ENCODE measurements at places on chromosomes 7 and 10. TPM values are rescaled to one million over a fixed set of nuclear protein-coding genes. Genes with fewer than 3 reads are reported as not detected.

PDE1C gene
- total RNA-seq, result not detected

PRLHR gene
- total RNA-seq, result not detected

- no peak for DNase-seq
Measured at GRCh38 chr7:113936535-113936934, 17.7 kb upstream of the PPP1R3A start.

TMEM178B gene
- total RNA-seq, result 0.25 TPM

DNA sequence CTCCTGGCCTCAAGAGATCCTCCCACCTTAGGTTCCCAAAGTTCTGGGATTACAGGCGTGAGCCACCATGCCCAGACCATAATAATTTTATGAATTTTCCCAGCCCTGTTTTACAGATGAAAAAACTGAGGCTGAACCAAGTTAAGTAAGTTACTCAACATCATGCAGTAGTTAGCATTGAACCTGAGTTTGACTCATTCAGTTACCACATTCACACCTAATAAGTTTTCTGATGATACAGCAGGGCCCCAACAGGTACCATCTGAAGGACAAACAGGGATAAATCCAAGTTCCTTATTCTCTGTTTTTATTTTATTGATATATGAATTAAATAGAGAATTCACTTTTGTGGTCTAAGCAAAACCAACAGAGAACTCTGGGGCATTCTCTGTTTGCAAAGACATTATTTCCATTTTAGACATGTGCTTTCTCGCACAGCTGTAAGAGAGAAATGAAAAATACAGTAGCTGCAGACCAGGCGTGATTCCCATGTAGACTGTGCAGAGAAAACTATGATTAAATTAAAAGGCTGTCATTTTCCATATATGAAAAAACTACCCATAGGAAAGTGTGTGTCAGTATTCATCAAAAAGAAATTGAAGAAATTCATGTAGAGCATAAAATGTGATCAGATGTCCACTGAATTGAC is 26.6 kb downstream of the APBB1IP start:
- no peak for DNase-seq

DNA sequence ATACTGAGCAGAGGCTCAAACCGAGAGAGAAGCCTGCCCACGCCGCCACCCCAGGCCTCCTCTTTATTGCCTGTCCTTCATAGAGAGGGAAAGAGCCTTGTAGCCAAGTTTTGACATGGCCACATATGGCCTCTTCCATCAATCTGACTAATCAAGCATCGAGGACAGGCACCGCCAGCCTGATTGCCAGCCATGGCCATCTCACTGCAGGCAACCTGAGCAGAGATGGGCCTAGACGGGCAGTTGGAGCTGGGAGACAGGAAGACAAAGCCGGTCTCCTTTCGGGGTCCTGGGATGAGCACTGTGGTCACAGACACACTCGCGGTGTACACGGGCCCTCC is 67.2 kb downstream of the EBF3 start:
- no peak for DNase-seq

PSD gene
- total RNA-seq, result 1.4 TPM

HABP2 gene
- total RNA-seq, result not detected

DNA sequence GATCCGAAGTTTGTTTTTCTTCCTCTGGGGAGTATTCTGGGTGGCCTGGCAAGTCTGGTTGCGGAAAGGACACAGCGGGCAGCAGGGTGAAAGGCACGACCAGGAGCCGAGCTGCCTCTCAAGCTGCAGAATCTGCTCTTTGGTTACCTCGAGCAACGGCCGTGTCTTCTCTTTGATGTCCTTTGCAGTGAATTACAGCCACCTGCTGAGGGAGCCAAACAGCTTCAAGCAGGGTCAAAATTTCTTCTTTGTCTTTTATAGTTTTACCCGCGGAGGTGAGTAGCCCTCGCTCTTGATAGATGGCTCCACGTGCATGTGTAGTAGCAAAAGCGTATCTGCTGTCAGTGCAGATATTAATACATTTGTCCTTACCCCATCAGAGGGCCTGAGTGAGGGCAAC is 177.3 kb upstream of the MBL2 start:
- no peak for DNase-seq

DNA sequence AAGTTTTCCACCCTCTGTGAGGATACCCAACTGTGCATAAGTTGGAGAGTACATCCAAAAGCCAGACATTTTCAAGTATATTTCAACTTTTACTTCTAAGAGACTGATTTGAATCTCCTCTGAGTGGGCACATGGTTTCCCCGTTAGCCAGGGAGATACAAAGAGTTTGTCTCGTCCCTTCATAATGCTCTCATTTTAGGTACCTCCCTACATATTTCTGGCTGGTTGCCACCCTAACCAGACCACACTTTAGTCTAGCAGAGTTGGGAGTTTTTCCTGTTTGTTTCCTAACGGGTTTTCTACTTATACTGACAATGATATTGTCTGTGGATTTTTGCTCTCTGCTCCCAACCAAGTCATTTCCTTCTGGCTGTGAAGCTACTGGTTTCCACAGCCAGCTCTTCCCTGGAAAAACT is 180.3 kb downstream of the CCDC71L start:
- no peak for DNase-seq

GRCh38 chr10:85429126-85429525 is 937.5 kb downstream of the GRID1 start:
- DNase-seq, result no peak

- no peak for DNase-seq
Measured at GRCh38 chr10:59175538-59176240, 754 bp upstream of the PHYHIPL start.

PPP1R17 gene
- not detected for total RNA-seq

DNA sequence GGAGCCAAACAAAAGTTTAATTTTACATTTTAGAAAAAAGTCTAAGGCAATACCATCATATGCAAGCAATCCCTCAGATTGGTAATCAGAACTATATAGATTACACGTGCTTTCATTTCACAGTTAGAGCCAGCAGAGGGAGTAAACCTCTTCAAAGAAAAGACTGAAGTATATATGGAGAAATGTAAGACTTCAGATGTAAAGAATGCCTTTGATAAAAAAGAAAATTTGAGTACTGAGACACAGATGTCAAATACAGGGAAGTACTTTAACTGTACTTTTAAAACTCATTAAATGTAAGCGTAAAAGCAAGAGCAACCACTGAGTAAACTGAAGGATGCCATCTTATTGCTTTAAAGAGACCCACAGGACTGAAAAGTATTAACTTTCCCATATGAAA is 101.4 kb upstream of the FAM133B start:
- DNase-seq, result peak; percentile 63

GRCh38 chr7:4836206-4836661 is 25.6 kb downstream of the PAPOLB start:
- no peak for DNase-seq

DNA sequence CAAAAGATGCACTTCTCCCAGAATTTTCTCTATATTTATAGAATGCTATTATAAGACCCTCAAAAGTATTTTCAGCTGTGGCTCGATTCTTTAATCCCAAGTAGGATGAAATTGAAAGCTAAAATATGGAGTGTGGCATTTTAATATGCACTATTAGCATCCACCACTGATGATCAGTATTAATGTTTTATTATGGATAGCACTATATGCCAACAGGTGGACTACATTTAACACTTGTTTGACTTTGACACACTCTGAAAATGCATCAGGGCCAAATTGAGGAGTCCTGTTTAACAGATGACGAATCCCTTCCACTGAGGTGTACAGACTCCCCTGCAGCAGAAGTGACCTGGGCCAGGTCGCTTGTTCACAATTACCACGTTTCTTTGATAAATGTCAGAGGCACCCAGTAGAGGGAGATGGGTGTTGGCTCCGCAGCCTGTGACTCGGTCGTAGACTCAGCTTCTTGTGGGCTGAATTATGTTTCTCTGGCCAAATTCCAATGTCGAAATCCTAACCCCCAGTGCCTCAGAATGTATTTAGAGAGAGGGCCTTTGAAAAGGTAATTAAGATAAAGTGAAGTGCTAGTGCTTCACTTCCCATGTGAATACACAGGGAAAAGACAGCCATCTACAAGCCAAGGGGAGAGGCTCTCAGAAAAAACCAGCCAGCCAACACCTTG is 48.1 kb downstream of the WIPF3 start:
- DNase-seq, result no peak

CLCN1 gene
- total RNA-seq, result 0.06 TPM

GRCh38 chr7:137829337-137829992 is 17.3 kb downstream of the DGKI start:
- no peak for DNase-seq

DNA sequence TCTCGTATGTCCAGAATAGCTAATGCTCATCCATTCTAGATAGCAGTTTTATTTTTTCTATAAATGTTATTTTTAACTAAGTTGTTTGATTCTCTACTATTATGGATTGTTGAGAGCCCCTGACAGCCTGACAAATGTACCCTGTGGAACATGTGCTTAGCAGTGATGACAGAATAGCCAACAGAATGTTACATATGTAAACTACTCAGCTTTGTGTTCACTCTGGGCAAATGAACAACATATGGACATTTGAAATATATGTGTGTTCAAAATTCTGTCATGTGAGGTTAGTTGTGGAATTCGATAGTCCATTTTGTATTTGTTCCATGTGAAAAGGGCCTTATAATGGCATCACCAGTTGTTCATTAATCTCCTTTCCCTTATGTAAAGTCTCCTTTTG is 199.7 kb downstream of the EXOC4 start:
- DNase-seq, result no peak

PNLIPRP3 gene
- total RNA-seq, result not detected

GRCh38 chr10:113026679-113027078 is 76.6 kb downstream of the TCF7L2 start:
- DNase-seq, result no peak

DNA sequence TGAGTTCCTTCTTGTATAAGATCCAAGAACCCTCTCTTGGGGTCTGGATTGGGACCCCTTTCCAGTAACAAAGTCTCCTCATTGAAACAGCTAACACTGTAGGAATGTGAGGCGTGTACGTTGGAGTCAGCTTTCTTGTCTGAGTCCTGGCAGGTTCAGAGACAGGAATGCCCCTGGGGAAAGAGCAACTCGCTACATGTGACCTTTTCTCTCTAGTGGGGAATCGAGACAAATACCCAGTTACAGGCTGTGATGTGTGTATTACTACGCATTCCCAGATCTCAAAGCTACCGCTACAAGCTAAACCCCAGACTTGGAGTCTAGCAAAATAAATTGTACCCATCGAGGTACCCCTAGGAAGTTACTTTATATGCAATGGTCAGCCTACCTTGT is 85.6 kb upstream of the FRMD4A start:
- no peak for DNase-seq

Data from activated CD4-positive, alpha-beta T cell treated with anti-CD3 and anti-CD28 coated beads, Interleukin-2, amount 10 ng/mL, durations not matched to agents 7 days and 5 days (primary cell).